Calu3 (cell line): ENCODE measurements at places on chromosomes 16 and 17. TPM values are rescaled to one million over a fixed set of nuclear protein-coding genes. Genes with fewer than 3 reads are reported as not detected.

DNA sequence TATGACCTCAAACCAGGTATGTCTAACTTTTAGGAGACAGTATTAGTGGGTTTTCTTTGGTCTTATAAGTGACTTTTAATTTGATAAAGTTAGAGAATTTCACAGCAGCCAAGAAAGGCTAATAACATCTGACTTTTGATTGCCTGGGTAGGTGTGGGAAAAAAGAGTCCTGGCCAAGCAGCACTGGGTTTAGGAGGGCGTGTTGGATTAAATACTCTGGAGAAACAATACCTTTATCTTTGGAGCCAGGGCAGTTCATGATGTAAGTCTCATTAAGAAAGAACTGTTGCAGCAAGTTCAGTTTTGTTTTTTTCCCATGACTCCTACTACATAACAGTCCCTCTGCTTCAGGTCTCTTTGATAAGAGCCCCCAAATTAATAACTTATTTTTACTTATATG is 26.7 kb upstream of the MRC2 start:
- DNase-seq = no peak

The ATP6V0A1 gene
- total RNA-seq = 140 and 141 TPM in 2 replicates

DNA sequence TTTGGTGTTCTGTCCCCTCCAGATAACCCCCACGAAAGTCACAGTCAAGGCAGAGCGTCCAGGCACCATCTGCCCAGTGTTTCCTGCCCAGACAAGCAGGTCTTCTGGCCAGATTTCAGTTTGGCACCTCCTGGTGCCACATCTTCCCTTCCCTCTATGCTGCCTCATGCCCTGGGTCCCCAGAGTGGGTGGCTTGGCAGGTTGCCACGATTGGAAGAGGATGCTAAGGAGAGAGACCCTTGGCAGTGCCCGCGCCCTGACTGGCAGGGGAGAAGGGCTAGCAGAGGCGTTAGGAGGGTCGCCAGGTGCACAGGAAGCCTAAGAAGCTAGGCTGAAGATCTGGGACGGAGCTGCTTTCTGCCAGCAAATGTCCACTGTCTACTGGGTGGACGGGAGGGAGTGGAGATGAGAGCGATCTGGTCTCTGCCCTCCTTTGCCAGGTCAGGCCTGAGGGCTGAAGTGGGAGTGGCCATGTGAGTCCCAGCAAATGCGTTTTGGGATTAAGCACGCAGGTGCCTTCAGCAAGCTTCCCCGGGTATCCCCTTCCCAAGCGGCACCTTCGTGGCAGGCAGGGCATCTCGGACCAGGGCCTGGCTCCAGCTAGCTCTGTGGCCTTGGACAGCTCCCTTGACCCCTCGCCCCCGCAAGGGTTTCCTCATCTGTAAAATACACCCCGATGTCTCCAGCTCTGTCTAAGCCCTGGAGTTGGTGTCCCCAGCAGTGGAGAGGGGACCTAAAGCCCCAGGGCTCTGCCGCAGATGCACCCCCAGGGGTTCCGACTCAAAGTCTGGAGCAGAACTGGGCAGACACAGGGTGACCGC is 13.4 kb upstream of the CD300A start:
- DNase-seq = no peak

DNA sequence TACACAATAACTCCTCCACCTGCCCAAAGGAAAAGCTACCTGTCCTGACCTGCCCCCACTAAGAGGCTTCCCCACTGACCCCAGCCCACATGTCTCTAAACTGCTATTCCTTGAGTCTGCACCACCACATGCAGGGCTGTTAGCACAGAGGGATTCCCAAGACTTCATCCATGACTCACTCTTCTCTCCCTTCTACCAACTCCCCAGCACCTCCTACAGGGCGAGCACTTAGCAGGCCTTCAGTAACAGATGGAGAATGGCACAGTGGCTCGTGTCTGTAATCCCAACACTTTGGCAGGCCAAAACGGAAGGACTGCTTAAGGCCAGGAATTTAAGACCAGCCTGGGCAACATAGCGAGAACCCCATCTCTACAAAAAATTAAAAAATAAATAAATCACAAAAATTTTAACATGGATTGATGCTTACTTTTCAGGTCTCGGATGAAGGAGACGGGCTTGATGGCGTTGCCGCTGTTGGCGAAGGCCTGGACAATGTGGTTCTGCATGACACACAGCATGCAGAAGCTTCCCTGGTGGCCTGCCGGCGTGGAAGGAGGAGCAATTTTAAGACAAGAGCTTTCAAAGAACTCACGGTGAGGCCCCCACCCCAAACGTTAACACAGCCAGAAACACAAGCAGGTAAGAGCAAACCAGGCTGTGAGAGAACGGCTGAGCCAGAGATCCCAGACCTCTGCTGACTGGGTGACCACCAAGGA is 12.0 kb downstream of the USP36 start:
- peak; percentile 12 for DNase-seq

DNA sequence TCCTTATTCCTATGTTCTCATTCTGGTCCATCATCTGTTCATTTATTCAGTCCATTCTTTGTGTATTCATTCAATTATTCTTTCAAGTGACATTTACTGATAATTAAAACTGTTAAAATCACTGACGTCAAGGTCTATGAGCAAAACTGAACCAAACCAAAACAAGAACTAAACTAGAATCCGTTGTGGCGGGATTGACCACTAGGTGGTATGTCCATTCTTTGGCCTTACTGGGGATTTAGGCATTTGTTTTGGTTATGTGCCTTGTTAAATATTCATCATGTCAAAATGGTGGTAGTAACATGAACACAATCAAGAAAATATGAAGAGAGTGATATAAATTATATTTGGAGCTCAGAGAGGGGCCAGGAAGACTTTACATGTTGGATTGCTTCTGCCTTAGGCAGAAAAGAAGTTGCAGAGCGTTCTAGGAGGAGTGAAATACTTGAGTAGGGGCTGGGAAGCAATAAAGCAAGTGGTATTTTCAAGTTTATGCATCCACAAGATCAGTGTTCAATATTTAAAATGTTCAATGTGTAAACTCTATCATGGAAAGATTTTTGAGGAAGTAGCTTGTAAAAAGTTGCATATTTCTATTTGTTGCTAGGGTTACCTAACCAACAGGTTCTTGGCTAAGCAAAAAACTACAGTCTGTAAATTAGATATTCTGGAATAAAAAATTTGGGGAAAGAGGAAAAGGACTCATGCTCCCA is 129.0 kb downstream of the CDH13 start:
- no peak for DNase-seq

GRCh38 chr17:7882068-7882467 is 6.5 kb upstream of the CHD3 start:
- DNase-seq = no peak

The TP53TG3B gene
- total RNA-seq = not detected in 2 replicates

GRCh38 chr17:76354747-76355310 is 1.1 kb upstream of the PRPSAP1 start:
- DNase-seq = no peak

DNA sequence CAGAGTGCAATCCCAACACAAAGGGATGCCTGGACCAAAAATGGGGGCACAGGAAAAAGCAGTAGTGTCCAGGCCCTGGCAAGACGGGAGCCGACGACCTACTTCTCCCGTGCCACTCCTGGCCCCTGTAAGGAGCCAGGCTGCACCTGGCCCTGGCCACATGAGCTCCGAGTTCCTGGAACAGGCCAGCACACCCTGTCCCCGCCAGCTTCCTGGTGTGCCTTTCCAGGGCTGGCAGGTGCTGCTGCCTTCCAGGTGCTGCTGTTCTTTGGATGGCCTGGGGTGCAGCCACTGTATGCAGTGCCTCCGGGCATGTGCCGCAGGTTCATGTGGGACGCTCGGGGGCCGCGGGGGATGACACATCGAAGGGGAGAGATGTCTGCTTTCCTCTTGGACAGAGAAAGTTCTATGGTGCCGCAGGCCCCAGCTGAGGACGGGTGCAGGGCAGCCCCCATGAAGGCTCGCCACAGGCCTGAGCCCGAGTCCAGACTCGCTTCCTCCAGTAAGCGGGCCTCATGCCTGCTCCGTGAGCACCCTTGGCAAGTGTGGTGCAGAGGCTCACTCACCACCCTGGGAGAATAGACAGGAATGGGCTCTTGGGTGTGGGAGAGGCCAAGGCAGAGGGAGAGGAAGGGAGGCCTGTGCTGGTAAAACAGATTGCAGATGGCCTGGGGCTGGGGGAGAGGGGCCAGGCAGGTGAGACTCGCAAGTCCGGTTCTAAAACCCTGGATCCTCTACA is 54.7 kb upstream of the FASN start:
- no peak for DNase-seq

GRCh38 chr17:36198831-36199465 is 2.4 kb upstream of the CCL3L1 start:
- DNase-seq = no peak

DNA sequence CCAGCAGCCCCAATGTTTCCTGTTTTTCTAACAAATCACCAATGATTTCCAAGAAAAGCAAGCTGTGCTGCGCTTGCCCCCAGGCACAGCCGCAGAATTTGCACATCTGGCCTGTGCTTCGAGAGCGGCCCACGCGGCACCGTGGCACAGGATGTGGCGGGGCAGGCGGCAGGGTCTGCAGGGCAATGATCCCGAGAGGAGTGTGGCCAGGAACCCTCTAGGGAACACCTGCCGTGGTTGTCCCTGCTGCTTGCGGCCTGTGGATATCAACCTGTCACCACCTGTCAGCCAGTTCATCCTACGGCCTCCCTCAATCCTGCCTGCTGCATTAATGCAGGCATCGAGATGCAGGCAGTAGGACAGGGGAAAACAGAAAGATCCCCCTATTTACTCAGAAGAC is 24.0 kb downstream of the PIK3R5 start:
- no peak for DNase-seq

The QRICH2 gene
- 3.0 and 3.9 TPM in 2 replicates for total RNA-seq

- DNase-seq = peak; percentile 63
These were observed 84.6 kb downstream of the PARN start for GRCh38 chr16:14545346-14545884.

GRCh38 chr17:50218771-50219315 is 17.4 kb upstream of the COL1A1 start:
- peak; percentile 73 for DNase-seq
